Stimulated activated CD8-positive, alpha-beta memory T cell treated with anti-CD3 and anti-CD28 coated beads, Interleukin-4, amount 100 ng/mL, for 4 hours (primary cell): ENCODE measurements at places on chromosomes 2 and 18.

DNA sequence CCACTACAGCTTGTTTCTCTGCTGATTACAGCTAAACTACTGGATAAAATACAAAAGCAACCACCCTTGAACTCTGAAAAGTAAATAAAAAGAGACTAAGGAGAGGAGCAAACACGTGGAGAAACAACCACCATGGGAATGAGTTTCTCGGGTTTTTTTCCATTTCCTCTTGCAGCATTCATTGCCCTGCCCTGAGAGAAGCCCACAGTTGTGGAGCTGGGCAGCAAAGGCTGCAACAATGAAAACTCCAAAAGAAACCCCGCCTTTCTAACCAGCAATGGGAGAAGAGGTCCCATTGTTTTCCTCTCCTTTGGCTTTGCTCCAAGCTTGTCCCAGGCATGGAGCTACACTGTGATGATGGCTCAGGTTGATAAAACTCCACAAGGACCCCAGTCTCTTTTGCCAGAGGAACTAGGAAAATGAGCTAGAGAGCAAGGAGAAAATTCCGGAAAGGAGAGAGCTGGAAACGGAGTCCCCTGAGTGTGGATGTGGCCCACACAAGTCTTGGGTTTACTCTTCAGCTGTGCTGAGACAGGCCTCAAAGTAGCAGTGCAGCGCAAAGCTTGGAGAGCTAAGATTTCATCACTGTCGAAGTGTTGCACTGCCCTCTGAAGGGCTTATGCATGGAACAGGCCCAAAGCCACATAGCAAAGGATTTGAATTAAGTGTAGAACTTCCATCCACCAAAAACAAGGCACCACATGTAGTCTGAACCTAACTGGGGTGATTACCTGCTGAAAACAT, 20.9 kb downstream of the NAPG start:
- no peak for DNase-seq

GRCh38 chr18:70113511-70113910, 92.0 kb downstream of the RTTN start:
- no peak for DNase-seq

DNA sequence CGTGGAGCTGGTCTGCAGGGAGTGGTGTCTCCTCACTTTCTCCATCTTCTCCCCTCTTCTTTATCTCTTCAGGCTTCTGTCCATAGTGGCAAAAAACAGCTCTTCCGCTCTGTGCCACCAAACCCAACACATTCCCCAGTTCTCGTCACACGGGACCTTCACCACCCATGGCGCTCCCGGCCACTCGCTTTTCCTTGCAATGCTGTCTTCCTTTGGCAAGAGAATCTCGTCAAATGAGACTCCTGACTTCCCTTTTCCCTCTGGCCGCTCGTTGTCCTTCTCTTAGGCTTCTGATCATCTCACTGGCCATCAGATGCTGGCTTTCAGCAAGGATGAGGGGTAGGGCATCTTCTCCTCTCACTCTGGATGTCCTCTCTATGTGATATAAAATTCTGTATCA, 72.9 kb downstream of the DCDC2C start:
- DNase-seq, result no peak

GRCh38 chr2:9230051-9230802, 23.6 kb downstream of the ASAP2 start:
- DNase-seq, result no peak

DNA sequence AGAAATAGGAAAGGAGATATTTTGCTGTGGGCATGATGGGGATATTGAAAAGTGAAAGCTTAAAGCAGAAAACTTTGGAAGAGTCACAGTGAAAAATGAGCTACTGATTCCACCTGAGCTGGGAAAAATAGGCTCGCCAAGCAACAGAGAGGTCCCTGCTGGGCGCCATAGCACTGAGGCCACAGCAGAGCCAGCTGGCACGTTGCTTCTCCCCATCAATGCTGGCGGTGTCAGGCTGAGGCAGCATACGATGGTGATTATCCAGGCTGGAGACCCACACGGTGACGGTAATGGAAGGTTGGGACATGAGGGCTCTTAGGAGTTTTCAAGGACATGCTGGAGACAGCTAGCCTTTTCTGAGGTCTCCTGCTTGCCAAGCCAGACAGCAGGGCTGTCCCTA, 25.8 kb upstream of the DTNB start:
- no peak for DNase-seq

- no peak for DNase-seq
Observed at GRCh38 chr2:28721601-28722191, 29.9 kb upstream of the PPP1CB start.

DNA sequence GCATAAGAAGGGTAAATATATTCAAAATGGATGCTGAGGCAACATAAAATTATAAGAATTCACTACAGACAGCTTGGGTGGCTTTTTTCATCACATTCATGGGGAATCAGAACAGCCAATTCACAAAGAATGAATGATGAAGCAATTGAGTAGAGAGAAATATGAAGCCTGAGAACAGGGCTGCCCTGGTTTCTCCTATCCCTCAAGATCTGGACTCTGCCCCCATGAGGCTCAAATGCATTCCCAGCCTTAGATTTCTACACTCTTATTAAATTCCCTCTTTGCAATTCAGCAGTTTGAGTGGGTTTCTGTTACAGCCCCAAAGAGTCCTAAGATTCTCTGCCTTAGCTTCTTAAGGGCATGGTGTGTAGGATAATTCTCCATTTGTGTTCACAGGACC, 172.5 kb downstream of the MAIP1 start:
- DNase-seq, result no peak

GRCh38 chr18:51028201-51028805, 1.7 kb upstream of the SMAD4 start:
- DNase-seq, result no peak

GRCh38 chr18:33957707-33958106, 267.0 kb downstream of the NOL4 start:
- DNase-seq, result no peak

DNA sequence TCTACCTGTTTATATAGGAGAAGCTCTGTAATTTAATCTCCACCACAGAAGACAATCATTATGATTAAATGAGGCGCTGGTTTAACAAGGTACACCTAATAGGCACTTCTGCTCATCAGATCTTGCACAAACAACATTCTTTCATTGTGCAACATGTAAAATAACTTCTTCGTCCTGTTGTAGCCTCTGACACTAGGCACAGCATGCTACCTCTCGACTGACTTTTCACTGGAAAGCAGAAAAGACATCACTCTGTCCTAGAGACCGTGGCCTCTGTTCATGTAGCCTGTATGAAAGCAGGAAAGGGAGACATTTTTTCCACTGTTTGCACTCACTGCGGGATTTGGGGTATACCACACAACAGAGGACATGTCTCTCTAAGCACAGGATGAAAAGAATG, 316.5 kb downstream of the IRS1 start:
- no peak for DNase-seq

- no peak for DNase-seq
Observed at GRCh38 chr2:217074576-217075255, 214.9 kb upstream of the TNP1 start.

DNA sequence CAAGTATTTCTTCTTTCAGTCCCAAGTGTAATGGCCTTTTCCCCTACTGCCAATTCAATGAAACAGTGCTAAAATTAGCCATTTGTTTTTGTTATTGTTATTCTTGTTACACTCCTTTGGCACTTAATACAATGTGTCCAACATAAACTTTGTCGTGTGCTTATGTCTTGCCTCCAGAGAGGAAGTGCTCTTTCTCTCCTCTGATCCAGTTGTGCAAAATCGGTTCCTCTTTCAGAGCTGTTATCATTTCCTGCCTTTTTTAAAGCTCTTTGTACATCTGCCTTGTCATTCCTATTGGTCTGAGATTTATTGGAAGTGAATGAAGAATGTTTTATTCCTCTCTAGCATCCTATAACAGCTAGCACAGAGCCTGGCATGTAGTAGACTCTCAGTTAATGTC, 623.2 kb upstream of the ID2 start:
- no peak for DNase-seq

DNA sequence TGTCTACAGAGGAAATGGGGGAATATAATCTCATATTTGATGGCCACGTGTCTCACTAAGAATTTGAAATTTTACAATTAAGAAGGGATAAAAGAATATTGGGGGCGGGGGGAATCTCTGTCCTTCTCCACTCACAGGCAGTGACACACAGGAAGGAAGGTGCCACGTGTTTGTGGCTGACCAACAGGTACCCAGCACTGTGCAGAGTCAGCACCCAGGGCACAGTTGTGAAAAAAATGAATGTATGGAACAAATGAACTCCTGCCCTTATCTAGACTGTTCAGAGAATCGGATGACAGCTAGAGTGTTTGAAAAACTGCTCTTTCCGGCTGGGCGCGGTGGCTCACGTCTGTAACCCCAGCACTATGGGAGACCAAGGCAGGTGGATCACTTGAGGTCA, 317.0 kb upstream of the MYT1L start:
- no peak for DNase-seq

DNA sequence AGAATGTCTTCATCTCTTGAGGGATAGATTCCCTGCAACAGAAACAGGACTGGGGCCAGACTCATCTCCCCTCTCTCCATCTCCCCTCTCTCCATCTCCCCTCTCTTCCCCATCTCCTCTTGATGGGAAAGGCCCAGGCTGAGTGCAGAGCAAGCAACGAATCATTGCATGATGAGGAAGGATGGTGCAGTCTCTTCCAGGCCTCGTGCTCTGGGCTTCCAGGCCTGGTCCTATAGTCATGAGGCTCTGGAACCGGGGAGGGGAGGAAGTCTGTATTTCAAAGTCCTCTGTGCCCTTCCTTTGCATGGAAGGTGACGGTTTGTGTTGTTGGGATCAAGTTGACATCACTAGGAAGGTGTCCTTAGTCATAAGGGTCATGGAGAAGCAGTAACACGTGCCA, 115.6 kb upstream of the NEDD4L start:
- no peak for DNase-seq

DNA sequence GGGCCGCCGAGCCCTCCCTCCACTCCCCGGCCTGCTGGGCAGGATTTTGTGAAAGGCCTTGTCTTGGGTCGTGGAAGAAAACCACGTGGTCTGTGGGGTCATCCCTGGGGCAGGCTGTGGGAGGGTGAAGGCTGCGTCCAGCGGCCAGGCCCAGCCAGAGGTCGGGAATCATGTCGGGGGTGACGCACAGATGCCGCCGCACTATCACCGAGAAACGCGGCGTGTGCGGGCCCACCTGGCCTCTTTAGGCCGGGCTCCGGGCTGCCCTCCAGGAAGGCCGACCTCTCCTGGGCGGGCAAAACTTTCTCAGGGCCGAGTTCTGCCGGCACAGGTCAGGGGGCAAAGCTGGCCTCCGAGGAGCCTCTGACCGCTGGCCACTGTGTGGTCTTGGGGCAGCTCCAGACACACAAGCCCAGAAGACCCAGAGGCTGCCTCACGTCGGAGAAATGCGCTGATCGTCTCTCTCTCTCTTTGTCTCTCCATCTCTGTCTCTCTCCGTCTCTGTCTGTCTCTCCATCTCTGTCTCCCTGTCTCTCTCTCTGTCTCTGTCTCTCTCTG, 28.4 kb downstream of the NFATC1 start:
- no peak for DNase-seq

DNA sequence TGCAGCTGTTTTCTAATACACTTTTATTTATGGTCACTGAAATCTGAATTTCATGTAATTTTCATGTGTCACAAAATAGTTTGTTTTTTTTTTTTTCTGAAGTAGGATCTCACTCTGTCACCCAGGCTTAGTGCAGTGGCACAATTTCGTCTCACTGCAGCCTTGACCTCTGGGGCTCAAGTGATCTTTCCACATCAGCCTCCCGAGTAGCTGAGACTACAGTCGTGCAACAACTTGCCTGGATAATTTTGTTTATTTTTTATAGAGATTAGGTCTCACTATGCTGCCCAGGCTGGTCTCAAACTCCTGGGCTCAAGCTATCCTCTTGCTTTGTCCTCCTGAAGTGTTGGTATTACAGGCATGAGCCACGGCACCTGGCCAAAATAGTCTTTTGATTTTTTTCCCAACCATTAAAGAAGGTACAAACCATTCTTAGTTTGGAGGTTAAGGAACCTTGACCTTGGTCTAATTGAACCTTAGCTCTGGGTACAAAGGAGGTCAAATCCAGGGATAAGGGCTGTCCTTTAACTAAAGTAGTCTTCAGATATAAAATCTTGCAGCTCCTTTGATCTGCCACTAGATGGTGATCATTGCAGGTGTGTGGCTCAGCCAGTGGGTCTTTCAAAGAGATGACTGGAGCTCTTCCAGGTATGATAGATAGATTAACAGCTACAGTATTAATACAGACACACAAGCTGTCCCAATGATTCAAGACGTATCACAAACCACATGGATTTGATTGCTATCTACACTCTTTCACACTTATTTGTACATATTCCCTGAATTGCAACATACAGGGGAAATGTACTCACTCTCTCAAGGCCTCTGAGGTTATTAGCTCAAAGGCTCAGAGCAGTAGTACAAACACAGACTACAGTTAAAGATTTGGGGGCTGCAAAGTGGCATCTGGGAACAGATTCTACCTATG, 4.7 kb upstream of the KRCC1 start:
- no peak for DNase-seq

GRCh38 chr2:95303191-95303919, 6.2 kb downstream of the KCNIP3 start:
- no peak for DNase-seq

DNA sequence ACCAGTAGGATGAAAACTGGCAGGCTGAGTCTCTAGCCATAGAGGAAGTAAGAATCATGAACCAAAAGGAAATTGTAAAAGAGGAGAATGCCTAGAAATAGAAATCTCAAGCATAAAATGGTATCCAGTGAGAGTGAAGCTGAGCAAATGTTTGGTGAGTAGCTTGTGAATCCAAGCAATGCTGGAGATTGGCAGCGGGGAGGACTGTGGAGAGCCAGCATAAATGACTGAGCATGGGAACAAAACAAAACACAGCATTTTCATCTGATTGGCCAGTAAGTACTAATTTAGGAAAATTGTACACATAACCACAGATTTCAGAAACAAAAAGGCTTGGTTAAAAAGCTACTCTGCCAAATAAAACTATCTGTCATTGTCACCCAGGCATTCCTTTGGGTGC, 390.0 kb downstream of the STK39 start:
- DNase-seq, result no peak

GRCh38 chr2:45925026-45925425, 273.6 kb downstream of the PRKCE start:
- no peak for DNase-seq

DNA sequence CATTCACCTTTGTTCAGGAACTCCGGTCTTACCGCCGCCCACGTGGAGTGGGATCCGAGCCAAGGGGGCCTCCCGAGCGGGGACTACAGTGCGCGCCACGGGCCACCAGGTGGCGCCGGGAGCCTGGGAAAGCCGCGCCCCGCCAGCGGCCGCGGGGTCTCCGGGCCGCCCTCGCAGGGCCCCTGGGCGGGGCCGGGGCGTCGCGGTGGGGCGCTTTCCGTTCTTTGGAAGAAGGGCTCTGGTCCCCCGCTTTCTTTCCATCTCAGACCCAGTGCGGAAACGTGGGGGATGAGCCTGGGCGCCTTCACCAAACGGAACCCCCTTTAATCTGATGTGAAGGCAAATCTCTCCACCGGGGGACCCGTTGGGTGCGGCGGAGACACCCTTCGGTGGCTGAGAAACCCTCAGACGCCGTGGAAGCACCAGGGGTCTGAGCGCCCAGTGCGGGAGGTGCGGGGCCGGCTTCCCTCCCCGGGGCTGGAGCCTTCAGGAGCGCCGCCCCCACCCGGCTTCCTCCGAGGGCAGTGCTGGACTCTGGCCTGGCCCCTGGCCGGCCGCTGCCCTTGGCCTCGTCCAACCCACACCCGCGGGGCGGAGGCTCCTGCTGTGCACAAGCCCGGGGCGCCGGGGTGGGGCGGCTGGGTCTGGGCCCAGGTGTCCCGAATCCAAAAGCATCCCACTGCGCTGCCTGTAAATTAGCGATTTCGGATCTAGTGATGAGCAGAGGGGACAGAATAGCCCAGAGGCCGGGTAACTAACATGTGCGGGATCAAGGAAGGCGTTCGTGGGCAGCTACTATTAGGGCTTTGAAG, 44.6 kb downstream of the GORASP2 start:
- peak; percentile 84 for DNase-seq

- no peak for DNase-seq
Observed at GRCh38 chr2:26740890-26741302, 23.2 kb upstream of the SLC35F6 start.
